ENCODE measurements at places on chromosomes 1 and 21.

GRCh38 chr1:203033287-203033686 is 7.0 kb downstream of the PPFIA4 start:
- no peak for DNase-seq

DNA sequence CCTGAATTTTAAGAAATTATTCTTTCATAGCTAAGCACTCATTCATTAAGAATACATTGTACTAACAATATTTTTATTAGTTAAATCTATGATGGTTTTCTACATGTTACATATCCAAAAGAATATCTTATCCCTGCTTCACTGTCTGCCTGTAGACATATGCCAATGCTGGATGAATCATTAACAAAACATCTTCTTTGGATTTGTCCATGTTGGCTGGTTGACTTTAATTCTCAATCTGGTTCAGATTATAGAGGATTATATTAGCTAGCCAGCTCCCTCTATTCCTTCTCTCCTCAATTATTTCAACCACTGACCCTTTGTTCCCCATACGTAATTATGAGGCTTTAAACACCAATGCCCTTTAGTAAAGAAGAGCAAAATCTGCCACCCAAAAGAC is 138.9 kb upstream of the DMRTA2 start:
- no peak for DNase-seq

GRCh38 chr1:24091971-24092482 is 19.9 kb downstream of the MYOM3 start:
- DNase-seq: no peak

DNA sequence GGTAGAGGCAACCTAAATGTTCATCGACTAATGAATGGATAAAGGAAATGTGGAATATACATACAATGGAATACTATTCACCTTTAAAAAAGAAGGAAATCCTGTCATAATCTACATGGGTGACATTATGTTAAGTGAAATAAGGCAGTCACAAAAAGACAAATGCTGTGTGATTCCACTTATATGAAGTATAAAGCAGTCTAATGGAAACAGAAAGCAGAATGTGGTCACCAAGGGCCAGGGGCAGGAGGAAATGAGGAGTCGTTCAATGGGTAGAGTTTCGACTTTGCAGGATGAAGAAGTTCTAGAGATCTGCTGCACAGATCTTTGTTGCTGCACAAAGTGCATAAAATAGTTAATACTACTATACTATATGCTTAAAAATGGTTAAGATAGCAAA is 7.8 kb downstream of the DIPK1A start:
- DNase-seq: no peak

- DNase-seq: no peak
Observed at GRCh38 chr1:208182880-208183645, 61.1 kb downstream of the PLXNA2 start.

DNA sequence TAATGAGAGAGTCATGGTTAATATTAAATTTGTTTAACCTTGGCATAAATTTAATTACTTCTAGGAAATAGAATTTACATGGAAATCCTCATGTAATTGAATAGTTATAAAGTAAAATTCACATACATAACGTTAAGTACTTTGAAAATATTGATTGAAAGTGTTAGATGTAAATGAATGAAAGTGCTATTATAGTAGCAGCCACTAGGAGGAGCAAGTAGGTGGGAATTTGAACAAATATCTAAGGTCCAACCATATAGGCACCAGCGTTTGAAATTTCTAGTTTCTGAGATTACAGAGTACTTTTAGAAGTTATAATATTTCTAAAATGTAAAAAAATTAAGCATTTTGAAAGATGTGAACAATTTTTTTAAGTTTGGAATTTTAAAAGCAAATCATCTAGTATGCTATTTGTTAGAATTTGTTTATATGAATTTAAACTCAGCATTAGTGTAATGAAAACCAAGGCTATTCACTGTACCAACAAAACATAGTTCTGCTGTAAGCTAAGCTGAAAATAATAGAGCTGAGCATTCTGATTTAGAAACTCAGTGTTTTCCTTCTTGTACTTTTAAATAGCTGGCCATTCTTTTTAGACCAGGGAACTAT is 3.3 kb downstream of the B3GALT2 start:
- peak; percentile 18 for DNase-seq

DNA sequence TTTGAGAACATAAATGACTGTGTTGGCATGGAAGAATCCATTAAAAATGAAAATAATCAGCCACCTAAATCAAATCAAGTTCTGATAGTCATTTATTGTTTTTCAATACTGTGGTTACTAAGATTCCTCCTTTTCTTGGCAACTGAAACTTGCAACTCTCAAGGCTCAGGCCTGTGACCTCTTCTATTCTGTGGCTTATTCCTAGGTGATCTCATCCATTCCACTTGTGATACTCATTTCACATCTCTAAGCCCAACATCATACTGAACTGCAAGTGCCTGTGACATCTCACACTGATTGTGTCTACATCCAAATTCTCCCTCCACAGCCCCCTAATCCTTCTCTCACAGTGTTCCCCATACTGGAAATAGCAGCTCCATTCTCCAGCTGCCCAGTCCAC is 4.8 kb upstream of the ST6GALNAC5 start:
- no peak for DNase-seq

- DNase-seq: no peak
Observed at GRCh38 chr1:5507340-5507739, 484.9 kb downstream of the NPHP4 start.

DNA sequence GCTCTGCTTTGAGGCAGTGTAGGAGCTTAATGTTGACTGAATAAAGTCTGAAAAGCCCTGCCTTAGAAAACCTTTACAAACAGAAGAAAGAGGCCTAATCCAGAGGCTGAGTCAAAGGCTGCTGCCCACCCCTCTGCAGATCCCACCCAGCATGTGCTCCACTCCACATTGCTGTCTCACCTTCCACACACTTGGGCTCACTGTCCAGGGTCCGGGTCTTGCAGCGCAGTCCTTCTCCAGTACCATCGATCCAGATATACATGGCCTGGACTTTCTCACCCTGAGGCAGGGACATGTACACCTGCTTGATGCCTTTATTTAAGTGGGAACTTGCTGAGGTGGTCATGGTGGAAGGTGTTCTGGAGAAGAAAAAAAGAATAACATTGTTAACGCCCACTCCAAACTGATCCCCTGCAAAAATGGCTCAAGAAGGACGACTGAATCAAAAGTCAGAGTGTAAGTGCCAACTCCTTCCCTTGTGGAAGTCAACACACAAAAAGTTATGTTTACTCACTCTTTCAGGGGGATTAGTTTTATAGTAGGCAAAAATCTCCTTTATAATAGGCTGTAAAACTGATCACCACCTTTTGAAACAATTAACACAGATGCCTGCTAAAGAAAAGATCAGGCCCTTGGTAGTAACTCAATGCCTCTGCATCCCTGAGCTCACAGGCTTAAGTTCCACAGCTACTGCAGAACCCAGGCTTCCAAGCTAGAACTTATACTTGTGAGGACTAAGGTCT is 3.0 kb downstream of the GLUL start:
- DNase-seq: peak; percentile 46
